ENCODE measurements at places on chromosomes 7 and 10.
A peak's percentile ranks its signal among the peaks of the same experiment; 100 is the strongest.

GRCh38 chr10:59079386-59080226, 96.8 kb upstream of the PHYHIPL start:
- DNase-seq = no peak

- peak; percentile 5 for DNase-seq
These were observed 815 bp downstream of the CCSER2 start for GRCh38 chr10:84329196-84329611.

- no peak for DNase-seq
These were observed 46.3 kb downstream of the MTPN start for GRCh38 chr7:135930565-135931461.

DNA sequence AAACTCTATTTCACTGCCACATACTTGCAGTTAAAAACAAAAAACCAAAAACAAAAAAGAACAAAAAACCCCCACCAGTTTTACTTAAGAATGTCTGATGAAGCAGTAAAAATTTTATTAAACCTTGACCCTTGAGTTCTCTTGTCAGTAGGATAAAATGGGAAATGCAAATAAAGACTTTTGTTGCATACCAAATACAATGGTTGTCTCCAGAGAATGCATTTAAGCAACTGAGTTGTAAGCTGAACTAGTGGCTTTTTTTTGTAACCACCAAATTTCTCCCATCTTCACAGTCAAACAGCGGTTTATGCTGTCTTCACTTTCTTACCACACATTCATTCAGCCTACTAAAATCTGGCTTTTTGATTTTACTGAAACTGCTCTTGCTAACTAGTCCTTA, 3.1 kb downstream of the SYPL1 start:
- DNase-seq = no peak

DNA sequence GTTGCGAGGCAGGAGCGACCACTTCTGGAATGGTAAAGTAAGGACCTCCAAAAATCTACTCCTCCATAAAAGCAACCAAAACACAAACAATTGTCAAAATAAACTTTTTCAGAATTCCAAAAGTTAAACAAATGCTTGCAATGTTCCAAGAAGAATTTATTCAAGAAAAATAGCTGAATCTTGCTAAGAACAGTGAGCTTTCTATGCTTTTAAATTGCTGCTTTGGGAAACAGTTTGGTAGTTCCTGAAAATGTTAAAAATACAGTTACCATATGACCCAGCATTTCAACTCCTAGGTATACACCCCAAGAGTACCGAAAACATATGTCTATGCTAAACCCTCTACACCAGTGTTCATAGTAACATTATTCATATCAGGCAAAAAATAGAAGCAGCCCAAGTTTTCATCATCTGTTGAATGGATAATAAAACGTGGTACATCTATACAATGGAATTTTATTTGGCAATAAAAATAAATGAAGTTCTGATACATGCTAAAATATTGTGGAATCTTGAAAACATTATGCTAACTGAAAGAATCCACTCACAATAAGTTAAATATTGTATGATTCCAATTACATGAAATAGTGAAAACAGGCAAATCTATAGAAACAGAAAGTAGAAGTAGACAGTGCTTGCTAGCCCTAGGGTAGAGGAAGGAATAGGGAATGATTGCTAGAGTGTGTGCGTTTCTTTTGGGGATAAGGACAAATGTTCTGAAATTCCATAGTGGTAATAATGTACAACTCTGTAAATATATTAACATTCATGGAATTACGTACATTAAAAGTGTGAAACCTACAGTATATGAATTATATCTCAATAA, 57.0 kb downstream of the LRRN3 start:
- no peak for DNase-seq

DNA sequence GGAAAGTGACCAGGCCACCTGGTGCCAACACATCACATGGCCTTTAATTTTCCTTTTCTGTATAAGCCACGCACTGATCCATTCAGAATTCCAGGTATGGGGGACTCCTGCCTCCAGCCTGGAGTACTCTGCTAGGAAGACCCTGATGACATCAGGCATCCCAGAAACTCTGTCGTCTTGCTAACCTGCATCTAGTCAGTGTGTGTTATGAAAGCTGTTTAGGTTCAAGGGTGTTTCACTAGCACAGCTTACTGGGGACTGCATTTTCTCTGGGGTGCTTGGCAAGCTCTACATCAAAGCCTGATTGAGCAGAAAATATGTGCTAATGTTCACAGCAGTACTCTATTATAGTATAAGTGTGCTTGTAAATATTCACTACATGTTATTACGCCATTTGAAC, 100.6 kb upstream of the MGMT start:
- DNase-seq = no peak

DNA sequence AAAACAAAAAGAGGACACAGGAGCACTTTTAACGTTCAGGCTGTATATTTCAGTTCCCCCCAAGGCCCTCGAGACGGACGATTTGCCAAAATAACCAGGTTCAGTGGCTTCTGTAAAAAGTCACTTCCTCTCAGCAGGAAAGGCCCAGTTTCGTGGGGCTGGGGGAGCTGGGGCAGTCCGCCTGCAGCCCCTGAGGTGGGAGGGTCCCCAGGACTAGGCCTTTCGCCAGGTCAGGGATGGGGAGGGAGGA, 28.8 kb downstream of the WDR86 start:
- no peak for DNase-seq

DNA sequence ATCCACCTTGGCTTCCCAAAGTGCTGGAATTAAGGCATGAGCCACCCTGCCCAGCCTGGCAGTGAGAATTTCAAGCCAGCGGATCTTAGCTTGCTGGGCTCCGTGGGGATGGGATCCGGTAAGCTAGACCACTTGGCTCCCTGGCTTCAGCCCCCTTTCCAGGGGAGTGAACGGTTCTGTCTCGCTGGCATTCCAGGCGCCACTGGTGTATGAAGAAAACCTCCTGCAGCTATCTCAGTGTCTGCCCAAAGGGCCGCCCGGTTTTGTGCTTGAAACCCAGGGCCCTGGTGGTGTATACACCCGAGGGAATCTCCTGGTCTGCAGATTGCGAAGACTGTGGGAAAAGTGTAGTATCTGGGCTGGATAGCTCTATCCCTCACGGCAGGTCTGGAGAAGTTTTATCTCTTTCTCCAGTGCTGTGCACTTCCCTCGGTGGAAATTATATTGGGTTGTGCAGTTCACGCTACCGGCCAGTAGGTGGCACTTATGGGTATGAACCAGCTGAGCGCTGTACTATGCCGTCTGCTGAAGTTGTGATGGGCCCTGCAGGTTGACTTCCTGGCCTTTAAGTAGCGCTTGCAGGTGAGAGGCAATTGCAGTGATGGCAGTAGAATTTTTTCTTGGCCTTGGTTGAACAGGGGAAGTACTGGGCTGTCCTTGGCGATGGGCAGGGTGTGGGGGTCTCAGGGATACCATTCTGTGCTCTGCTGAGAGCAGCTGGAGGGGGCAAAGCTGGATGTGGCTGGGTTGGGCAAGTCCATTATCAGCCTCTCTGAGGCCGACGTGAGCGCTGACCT, 138.0 kb upstream of the MTPN start:
- DNase-seq = no peak

DNA sequence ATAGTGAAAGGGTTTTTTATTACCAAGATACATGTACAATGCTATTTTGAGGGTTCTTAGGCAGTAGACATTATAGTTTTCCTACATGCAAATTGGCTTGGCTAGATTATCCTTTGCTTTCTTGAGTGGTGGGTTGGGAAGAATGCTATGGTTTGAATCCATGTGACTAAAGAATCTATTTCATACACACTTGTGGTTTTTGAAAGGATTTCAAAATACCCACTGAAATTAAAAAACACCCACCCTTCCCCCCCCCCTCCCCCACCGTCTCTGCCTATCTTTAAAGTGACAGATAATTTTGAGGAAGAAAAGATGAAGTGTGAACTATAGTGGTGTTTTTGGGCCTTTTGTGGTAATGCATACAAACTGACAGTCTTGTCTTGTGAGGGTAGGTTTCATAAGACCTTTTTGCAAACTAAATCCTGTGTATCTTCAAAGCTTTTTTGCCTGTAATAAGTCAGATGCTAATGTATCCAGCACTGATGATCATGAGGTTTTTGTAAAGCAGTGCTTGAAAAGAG, 90.9 kb downstream of the TPST1 start:
- no peak for DNase-seq

DNA sequence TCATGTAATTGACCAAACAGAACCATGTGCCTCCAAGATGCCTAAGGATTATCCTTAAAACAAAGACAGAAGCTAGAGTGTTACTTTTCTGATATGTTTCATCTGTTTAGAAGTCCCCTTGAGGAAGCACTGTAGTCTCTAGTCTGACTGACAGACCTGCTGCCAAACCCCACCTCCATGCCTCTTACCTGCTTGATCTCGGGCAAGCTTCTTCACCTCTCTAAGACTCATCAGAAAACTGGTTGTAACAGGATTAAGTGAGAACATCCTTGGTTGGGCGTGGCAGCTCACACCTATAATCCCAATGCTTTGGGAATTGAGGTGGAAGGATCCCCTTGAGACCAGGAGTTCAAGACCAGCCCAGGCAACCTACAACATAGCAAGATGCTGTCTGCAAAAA, 42.2 kb upstream of the OTUD1 start:
- DNase-seq = no peak

- DNase-seq = no peak
These were observed 33.2 kb downstream of the C7orf33 start for GRCh38 chr7:148623586-148624282.

DNA sequence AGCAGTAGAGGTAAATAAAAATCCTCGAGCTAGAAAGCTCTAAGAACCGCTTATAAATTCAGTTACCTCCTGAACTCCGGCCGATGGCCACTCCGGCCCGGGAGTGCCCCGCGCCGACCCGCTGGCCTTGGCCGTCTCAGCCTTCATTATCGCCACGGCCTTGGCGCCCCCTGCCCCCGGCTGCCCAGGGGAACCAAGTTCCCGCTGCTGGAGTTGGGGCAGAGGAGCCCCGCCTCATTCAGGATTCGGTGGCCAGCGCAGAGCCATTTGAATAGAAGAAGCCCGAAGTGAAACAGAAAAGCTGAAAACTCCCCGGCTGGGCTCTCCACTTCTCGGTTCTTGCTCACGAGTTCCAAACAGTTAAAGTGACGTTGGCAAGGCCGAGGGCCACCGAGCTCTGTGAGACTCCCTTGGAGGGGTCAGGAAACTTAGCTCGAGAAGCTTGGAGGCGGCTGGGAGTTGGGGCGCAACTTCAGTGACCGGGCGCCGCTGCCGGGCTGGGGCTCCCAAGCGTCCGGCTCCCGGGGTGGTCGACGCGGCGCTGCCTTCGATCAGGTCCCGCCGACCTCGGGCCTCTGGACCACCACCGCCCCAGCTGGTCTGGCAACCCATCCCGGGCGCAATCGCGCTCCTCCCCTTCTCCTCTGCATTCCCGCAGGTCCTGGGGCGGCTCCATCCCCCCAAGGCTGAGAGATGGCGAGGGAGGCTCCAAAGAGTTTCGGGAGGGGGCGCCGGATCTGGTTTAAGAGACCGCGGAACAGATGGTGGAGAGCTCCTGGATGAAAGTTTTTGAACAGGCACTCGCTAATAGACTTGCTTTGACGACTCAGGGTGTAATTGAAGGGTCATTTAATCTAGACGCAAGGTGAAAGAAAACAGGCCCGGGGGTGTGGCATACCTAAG, 5.8 kb upstream of the FEZF1 start:
- DNase-seq = no peak

DNA sequence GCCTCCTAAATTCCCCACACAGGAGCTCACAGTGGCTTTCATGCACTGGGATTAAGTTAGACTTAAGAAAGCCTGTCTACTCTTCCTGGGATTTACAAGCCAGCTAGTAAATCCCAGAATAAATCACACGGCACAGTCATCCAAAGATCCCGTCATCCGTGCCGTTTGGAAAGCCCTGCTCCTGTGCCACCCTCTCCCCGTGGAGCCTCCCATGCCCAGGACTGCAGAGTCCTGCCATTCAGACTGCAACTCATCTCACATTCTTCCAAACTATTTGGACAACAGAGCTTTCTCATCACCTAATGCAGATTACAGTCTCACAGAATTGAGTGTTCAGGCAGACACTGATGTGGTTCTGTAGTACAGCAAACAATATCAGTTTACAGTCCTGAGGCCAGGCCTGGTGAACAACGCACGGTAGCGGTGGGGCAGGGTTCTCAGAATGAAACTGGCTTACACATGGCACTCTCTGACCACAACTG, 166.5 kb downstream of the EGFR start:
- no peak for DNase-seq

DNA sequence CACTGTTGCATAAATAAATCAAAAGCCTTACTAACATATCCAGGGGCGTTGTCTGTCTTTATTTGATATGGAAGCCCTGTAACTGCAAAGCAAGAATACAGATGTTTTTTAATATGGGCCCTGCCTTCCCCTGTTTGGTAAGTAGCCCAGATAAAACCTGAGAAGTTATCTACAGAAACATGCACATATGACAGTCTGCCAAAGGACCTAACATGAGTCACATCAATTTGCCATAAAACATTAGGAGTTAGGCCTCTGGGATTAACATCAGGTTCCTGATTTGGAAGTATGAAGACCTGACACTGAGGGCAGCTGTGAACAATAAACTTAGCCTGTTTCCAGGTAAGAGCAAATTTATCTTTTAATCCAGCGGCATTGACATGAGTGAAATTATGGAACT, 1588.8 kb downstream of the REEP3 start:
- no peak for DNase-seq

- DNase-seq = no peak
These were observed 118.0 kb downstream of the PRKAG2 start for GRCh38 chr7:151758622-151759540.

GRCh38 chr10:109957092-109957797, 33.9 kb upstream of the XPNPEP1 start:
- no peak for DNase-seq

DNA sequence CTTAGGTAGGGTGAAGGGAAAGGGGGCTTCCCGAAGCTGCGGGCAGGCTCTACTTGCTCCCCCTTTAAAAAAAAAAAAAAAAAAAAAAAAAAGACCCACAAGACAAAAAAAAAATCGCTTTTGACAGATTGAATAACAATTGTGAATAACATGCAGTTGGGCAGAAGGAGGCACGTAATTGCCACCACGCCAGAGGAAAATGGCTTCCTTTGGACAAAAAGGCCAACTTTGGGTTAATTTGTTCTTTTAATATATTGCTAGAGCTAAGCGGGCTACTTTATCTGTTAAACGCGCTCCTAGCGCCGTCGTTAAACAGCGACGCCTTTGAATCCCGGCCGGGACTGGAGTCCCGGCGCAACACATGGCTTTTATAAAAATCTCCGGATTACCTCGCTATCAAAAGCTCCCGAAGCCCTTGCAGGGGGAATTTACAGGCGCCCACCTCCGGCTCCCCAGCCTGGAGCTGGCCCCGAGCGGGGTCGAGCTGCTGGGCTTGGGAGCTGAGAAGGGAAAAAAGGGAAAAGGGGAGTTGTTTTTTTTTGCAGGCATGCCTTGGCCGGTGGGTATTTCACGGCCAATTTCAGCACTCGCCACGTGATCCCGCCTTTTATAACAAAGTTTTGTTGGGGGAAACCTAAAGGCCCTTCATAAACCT, 1.2 kb downstream of the HOXA11 start:
- DNase-seq = no peak

DNA sequence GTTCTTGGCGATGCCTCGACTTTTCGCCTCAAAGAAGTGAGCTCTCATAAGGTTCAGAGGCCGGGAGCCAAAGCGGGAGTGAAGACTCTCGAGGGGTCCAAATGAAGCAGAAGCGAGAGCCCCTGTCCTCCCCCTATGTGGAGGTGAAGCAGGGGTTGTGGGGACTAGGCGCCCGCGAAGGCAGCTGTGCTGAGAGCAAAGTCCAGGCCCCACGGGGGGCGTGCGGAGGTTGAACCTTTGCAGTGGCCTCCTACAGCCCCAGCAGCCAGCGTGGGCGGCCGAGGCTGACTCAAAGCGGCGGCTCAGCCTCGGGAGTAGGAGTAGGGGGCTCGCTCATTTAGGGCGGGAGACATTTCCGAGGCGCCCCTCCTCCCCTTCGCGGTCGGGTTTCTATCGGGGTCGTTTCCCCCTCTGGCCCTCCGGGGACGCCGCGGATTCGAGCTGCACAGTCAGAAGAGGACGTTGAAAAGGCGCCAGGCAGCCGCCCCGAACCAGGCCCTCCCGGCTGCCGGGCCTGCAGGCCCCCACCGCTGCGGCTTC, 553 bp upstream of the ADD3 start:
- DNase-seq = no peak
